Stimulated activated CD8-positive, alpha-beta memory T cell treated with anti-CD3 and anti-CD28 coated beads, Interleukin-12 subunit alpha, Interleukin-12 subunit beta, amount 100 ng/mL, for 1 hour (primary cell): ENCODE measurements at places on chromosomes 7 and 10.

DNA sequence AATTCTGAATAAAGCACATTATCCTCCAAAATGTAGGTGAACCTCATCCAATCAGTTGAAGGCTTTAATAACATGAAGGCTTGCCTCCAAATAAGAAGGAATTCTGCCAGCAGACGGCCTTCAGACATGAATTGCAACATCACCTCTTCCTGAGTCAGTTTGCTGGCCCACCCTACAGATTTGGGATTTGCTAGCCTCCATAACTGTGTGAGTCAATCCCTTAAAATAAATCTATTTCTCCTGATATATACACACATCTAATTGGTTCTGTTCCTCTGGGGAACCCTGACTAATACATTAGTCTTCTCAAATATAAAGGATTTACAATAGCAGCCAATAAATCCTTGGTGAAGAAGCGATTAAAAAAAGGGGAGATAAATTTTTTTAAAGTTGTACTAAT is 34.8 kb upstream of the OSBPL3 start:
- no peak for DNase-seq

DNA sequence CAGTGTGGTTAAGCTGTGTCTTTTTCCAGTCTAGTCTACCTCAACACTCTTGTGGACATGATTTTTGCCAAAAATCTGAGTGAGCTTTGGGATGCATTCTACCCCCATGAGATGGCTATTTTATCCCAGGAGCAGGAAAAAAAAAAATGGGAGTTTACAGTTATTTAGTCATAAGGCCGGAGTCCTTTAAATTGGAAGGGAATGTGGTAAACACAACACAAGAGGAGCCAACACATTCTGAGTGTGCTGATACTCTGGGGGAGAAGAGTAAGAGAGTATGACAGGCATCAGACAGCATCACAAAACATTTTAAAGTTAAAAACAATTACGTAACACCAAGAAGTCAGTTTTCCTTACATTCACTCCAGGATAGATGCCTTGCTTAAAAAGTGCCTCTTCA is 46.1 kb downstream of the C1GALT1 start:
- DNase-seq = no peak

GRCh38 chr10:122999347-122999746 is 9.2 kb downstream of the IKZF5 start:
- DNase-seq = no peak

GRCh38 chr7:36533717-36534116 is 144.1 kb downstream of the ANLN start:
- DNase-seq = no peak

DNA sequence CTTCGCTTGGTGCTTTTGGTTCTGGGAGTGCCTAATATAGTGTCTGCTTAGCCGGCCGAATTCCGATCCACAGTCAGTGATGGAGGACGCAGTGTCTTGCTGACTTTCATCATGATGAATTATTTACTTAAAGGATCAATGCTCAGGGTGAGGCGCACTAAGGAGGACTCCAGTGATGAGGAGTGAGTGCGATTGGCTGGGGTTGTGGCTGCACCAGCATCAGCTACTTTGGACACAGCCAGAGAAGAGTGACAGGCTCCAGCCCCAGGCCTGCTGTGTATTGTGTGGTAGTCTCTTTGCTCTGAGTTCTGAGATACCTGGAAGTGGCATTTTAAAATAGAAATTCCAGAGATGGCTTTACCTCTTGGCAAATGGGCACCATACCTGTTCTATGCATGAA is 73.3 kb upstream of the ANLN start:
- no peak for DNase-seq

DNA sequence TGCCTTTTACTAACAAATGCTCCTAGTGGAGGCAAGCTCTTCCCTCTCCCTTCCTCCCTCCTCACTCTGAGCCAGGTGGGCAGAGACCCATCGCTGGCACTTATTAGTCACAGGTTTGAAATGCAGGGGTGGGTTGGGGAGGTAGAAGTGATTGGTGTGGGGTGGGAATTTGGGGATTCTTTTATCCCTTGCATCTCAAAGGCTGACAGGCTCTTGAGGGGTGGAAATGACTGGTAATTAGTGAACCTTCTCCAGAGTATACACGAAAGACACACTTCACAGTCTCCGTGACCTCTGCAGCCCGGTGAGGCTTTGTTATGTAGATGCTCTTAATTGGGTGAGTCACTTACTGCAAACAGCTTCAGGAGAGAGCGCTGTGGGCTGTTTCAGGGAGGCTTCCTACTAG is 13.9 kb upstream of the LRMDA start:
- DNase-seq = no peak

DNA sequence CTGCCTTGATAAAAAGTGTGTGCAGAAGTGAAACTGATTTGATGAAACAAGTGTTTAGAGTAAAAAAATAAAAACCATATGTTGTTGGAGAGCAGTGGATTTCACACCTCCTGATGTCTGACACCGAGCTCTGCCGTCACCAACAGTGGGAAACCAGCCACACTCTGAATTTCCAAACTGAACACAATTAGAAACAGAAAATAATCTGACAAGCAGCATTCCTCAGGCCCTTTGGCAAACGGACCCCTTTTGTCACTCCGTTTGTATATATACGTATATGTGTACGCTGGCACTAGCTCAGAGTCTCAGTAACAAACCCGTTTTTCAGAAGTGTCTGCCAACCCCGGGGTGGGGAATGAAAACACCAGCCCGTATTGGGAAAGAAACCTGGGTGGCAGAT is 32.4 kb downstream of the TACC2 start:
- no peak for DNase-seq

GRCh38 chr10:75402486-75403143 is 1.1 kb upstream of the ZNF503 start:
- DNase-seq = no peak

- DNase-seq = no peak
These were observed 30.1 kb downstream of the PLEKHA1 start for GRCh38 chr10:122404576-122404975.

DNA sequence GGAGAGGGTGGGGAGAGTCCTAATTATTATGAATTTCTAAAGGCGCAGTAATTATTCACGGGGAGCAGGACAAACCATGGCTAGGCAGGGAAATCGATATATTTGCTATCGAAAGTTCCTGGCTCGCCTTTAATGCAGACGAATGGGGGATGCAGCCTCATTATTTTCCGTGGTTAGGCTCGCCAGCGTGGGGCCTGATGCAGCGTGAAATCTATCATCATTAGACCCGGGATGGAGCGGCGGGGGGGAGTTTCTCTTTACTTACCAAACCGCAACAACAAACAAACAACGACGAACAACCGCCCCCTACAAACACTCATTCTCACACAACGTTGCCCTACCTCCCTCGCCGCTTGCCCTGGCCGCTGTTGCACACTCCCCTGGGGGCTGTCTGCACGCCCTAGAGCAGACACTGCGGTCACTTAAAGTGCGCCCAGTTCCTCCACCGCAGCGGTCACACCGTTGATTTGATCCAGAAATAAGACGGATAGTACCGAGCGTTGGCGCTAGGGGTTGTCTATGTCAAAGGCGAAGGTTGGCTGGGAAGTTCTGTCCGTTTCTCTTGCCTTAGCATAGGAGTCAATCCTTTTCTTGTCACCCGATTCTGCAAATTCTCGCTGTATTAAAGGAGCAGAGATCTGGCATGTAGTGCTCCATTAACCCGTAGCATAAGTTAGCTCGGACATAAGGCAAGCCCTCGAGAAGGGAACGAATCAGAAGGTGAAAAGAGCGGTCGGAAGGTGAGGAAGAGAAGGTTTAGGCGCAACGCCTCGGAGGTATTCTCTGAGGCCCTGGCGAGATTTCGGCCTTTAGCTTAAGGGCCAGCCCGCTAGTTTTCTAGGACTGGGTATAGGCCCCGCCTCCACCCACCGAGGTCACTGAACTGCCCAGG is 10.4 kb downstream of the NXPH1 start:
- DNase-seq = no peak

- DNase-seq = no peak
These were observed 246.9 kb downstream of the AHR start for GRCh38 chr7:17545348-17545747.

GRCh38 chr7:44042221-44042620 is 2.3 kb upstream of the DBNL start:
- no peak for DNase-seq

- no peak for DNase-seq
These were observed 99.1 kb downstream of the ANK3 start for GRCh38 chr10:60290558-60290957.
